Activated T-cell treated with anti-CD3 and anti-CD28 coated beads, Interleukin-2, amount 50 U/mL, for 72 hours (primary cell): ENCODE measurements at places on chromosomes 7 and 10.

- peak; percentile 42 for DNase-seq
These were observed 19.4 kb downstream of the COPG2 start for GRCh38 chr7:130649004-130649790.

- DNase-seq, result peak; percentile 56
These were observed 165.9 kb downstream of the DNAJB6 start for GRCh38 chr7:157502701-157503111.

- DNase-seq, result no peak
These were observed 127.0 kb downstream of the SRPK2 start for GRCh38 chr7:105261689-105262088.

- no peak for DNase-seq
These were observed 43.1 kb upstream of the CASD1 start for GRCh38 chr7:94466516-94466915.

GRCh38 chr7:7183061-7183837 lies 905 bp downstream of the C1GALT1 start:
- DNase-seq, result peak; percentile 51

- no peak for DNase-seq
These were observed 1139.9 kb upstream of the LRRN3 start for GRCh38 chr7:109950821-109951564.

DNA sequence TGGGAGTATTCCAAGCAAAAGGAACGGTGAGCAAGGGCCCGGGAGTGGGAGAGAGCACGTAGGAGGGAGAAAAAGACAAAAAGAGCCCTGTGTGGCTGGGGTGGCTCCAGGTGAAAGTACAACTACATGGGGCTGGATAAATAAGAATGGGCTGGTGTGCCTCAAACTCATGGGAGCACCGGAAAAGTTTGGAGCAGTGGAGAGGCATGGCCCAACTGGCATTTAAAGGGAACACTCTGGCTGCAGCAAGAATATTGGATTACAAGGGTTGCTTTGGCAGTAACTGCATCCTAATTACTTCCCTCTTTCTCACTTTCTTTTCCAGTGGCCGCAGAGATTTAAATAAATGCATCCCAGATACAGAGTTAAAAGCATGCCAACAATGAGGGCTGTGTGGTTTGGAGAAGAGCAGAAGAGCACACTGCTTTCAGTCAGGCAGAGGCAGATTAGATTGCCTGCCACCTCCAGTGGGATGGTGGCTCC lies 39.1 kb upstream of the HERPUD2 start:
- DNase-seq, result no peak

DNA sequence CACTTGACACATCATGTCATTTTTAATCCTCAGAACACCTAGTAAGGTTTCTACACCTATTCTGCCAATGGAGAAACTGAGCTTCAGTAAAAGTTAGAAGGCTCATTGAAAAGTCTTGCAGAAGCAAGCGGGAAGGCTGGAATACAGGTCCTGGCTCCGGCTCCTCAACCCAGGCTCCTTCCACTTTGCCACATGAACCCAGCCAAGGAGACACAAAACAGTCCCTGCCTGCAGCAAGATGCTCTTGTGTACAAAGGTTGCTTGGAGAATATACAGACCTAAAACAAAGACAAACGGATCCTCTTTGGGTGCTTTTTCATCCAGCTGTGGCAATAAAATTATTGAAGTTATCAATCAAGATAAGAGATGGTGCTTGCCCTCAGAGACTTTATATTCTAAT lies 106.8 kb downstream of the SORBS1 start:
- no peak for DNase-seq

DNA sequence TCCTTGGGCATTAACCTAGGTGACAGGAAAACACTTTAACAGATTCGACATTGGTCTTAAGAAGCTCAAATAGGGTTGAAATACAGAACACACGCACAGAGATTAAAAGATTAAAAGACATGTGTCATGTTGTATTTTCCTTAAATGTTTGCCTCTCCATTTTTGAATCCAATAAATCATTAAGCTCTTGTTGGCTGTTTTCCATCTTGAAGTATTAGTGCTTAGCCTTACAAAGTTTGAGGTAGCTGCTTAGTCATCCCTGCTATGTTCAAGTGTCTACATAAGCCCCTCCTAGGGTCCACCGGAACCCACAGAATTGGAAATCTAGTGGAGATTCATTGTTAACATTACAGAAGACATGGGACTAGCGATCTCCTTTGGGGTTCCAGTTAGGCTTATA lies 12.7 kb upstream of the GJD4 start:
- no peak for DNase-seq

DNA sequence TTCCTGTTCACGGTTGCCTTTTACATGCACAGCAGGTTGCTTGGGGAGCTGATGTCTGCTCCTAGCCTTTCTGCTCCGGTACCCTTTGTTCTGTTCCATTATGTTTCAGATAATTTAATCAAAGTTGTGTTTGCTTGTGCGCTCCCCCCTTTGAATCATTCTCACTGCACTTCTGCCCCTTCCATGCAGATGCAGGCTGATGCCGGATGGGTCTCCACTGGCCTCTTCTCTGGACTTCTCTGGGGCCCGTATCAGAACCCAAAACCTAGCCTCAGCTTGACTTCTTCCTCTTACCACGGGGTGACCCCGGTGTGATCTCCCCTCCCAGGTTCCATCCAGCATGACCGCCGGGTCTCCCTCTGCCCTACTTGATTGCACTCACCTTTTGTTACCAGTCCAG lies 272.0 kb downstream of the DPP6 start:
- no peak for DNase-seq

GRCh38 chr10:133087679-133088178 lies at the start of gene ADGRA1:
TSS of gene ADGRA1 (plus strand) at chr10:133087924. CDS start at chr10:133088910, 986 bp downstream.
- no peak for DNase-seq

DNA sequence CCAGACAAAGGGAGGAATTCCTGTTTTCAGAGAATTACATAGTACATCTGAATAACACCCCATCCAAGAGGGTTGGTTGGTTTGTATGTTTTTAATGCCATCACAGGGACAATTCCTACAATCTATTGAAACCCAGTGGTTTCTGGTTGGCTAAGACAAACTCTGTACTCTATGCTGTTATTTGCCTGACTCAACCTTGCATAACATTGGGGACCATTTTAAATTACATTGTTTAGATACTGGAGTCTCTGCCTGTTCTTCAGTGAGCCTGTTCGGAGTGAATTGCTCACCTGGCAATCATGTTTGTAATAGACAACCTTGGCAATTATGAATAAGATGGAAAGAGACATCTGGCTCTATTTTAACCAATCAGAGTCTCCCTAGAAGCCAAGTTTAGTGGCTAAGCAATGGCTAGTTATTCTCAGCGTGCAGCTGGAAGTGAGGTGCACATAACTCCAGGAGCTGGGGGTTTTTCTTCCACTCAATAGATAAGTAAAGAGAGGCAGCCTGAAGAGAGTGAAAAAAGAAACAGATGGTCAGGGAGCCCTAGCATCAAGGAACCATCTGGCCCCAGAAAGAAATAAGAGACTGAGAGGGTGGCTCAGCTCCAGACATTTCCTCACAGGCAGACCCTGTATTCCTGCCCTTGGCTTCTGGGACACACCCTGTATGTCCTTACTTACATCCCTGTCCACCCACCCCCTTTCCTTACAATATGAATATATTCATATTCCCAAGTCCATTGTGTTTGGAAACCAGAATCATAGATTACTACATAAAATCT lies 21.2 kb upstream of the SLC35G1 start:
- DNase-seq, result no peak

DNA sequence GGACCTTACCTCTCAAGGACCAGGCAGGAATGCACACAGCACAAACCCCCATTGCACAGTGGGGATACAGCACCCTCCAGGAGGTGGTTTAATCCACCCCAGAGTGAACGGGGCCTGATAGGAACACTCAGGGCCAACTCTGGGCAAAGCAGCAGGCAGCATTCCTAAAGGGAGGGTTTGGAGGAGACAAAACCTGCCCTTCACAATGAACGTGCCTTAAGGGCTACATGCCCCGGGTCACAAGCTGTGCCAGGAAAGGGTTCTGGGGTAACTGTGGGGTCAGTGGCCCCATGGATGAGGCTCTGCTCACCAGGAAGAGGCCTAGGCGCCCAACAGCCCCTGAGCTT lies 1.1 kb downstream of the GPRIN2 start:
- no peak for DNase-seq

GRCh38 chr10:132946806-132947546 lies 4.6 kb upstream of the CFAP46 start:
- no peak for DNase-seq

DNA sequence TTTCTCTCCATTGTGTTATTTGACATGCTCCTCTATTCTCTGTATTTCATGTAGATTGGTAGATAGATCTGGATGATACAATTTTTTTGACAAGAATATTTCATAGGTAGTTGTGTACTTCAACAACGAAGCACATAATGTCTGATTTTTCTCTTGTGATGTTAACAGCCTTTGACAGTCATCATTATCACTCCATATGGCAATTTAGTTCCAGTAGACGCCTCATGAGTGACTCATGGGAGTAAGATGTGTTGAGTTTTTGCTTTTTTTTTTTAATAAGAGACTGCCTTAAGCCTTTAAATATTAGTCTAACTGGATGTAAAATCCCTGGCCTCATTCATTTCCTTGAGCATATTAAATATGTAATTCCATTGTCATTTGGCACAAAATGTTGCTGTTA lies 123.5 kb upstream of the ZNF32 start:
- DNase-seq, result no peak

- no peak for DNase-seq
These were observed 622.2 kb downstream of the GALNT17 start for GRCh38 chr7:71753956-71754664.

DNA sequence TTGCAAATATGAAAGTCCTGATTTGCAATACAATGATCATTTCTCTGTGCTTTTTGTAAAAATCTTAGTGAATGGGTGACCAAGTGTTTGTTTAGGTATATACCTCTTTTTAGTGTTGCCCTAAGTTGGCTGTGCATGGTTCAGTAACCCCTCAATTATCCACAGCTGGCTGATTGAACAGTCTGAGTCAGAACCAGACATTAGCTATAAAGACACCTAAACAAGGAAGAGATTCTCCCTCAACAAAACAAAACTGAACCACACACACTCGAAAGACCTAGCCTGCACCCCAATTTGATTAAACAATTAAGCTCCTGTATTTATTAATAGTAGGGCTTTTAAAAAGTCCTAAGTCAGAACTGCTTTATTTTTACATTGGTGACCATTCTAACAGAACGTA lies 2.8 kb downstream of the RSBN1L start:
- no peak for DNase-seq

DNA sequence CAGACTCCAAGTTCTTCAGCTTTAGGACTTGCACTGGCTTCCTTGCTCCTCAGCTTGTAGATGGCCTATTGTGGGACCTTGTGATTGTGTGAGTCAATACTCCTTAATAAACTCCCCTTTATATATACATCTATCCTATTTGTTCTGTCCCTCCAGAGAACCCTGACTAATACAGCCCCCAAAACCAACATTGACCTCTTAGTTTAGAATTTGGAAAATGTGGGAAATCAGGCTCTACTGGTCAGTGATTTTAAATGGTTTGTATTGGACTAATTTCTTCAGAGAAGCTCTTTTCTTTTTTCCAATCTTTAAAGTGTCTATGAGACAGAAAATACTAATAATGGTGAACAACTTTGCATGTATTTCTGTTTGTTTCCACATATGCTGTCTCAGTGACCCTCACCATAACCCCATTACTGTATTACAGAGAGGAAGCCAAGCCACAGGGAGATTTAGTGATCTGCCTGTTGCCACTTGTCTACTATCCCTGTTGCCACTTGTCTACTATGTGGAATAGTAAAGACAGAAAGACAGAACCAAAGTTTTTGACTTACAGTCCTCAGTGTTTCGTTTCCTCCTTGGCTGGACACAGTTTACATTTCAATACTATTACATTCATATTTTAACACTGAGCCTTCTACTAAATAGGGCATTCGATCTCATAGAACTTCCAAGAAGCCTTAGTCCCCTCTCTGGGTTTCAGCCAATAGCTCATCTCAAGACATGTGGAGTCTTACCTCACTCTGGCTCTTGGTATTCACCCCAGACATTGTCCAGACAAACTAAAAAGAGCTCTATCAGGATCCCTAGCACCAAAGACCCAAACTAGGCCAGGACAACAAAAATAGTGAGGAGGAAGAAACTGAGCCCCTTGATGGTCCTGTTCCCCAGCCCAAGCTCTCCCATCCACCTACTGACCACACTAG lies 121.0 kb downstream of the AKR1D1 start:
- no peak for DNase-seq

- no peak for DNase-seq
These were observed 70.9 kb downstream of the GCC1 start for GRCh38 chr7:127514499-127514898.

DNA sequence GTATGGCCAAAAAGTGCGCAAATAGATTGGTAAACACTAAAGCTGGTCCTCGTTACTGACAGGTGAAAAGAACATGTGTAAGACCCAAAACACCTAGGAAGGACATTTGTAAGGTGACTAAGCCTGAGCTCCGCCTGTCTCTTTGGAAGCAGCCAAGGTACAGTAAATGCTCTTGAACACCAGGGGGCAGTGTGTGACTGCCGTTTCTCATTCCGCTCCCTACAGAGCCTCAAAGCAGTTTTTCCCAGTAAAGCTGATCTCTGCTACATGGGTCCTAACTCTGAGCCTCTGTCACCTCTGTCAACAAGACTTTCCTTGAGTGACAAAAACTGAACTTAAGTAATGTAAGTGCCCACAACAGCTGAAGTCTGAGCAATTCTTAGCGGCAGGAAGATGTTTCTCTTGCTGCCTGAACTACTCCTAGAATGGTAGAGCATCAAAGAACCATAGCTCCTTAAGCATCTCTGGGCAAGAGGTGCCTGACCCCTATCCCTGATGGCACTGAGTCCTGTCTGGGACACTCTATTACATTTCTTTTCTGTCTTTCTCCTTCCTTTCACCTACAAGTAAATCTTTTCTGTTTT lies 238.0 kb upstream of the INHBA start:
- peak; percentile 48 for DNase-seq

GRCh38 chr7:26439521-26440232 lies 148.0 kb downstream of the SNX10 start:
- DNase-seq, result no peak

DNA sequence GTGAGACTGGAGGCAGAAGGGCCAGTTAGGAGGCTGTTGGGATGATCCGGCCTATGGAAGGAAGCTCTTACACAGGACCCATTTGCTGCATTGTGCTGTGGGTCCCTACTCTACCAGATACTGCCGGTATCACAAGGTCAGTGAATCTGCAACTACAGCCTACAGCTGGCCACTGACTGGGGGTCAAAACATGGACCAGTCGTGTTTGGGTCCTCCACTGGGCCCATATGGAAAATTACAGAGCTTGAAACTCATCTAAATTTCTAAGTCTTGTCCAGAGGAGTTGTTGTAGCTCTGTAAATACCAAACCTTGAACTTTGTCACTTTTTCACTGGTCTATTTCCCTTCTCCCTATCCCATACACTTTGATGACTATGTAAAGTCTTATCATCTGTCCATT lies 5.6 kb upstream of the NUP205 start:
- DNase-seq, result no peak

- no peak for DNase-seq
These were observed 122.6 kb downstream of the DKK1 start for GRCh38 chr10:52436664-52437063.

- no peak for DNase-seq
These were observed 19.6 kb downstream of the ARID5B start for GRCh38 chr10:61921143-61921542.
